ENCODE measurements at places on chromosomes 6 and 20. TPM values are rescaled to one million over a fixed set of nuclear protein-coding genes. Genes with fewer than 3 reads are reported as not detected.

DNA sequence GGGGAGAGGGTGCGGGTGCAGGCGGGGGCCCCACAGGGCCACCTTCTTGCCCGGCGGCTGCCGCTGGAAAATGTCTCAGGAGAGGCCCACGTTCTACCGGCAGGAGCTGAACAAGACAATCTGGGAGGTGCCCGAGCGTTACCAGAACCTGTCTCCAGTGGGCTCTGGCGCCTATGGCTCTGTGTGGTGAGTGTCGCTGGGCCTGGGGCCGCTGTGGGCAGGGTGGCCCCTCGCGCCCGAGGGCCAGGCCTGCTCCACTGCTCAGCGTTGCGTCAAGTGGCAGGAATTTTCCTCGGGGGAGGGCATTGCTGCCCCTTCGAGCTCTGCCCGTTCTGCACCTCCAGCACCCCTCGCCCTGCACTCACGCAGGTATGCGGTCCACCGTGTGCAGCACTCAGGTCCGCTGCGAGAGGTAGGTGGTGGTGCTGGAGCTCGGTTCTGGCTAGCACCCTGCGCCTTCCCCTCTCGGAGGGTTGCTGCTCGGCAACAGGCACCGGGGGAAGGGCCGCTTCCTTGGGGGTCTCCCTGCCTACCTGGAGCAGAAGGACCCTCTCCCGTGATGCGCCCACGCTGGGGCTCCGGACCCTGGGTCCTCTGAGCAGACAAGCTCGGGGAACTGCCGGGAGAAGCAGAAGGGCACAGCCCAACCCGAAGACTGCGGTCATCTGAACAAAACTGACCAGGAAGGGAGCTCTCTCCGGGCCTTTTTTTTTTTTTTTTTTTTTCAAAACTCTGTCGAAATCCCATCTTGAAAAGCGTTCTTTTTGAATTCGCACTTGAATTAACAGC lies 674 bp downstream of the MAPK14 start:
- no peak for DNase-seq

DNA sequence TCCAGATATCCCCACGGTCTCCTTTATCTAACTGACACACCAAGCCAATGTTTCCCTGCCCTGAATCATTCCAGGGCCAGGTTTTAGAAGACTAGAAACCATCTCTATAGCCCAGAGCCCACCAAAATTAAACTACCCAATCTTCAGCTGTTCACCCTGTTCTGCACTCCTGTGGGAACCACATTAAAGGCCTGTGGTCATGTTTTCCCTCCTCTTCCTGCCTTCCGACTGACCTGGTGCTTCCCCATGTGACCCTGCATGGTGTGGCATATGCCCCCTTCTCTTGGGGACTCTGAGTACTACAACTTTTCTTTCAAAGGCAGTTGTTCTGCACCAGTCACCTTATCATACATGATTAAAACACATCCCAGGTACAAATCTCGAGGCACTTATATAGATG lies 155.0 kb downstream of the TMEM200A start:
- DNase-seq: no peak

DNA sequence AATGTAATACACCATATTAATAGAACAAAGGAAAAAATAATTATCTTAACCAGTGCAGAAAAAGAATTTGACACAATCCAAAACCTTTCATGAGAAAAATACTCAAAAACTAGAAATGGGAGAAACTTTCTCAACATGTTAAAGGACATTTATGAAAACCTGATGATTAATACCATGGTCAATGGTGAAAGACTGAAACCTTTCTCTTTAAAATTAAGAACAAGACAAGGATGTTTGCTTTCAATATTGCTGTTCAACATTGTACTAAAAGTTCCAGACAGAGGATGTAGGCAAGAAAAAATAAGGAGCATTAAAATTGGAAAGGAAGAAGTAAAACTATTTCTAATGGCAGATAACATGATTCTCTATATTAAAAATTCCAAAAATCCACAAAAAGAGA lies 981.3 kb upstream of the FLRT3 start:
- no peak for DNase-seq

The CDH26 gene
- polyA plus RNA-seq: 0.85 TPM

DNA sequence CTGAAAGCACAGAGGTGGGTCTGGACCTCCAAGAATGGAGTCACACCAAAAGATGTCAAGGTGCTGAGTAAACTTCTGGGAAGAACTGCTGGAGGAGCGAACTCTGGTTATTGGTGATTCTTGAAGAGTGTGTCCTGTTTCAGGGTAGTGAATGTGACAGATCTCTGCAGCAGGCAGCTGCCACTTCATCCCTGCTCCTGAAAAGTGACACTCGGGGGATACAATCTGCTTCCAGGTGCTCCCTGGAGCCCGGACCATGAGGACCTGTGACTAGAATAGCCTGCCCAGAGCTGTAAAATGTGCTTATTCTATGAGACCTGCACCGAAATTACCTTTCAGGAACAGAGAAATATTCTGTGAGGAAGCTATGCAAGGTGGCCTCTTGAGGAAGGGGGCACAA lies 191.1 kb downstream of the FOXC1 start:
- DNase-seq: no peak

DNA sequence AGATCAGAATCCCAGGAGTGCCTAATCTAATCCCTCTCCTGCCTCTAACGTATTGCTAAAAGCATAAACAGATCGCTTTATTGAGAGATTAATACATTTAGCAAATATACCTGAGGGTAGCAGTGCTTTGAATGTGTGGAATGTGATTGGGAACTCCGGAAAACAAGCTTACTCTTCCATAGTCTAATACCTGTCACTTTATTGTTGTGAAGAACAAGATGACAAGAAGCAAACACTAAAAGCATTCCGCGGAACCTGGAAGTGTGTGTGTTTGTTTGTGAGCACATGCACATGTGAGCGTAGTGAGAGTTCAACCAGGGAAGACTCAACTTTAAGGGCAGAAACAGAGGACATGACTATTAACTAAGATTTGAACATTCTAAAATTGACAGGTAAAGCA lies 265.0 kb upstream of the GJE1 start:
- no peak for DNase-seq

DNA sequence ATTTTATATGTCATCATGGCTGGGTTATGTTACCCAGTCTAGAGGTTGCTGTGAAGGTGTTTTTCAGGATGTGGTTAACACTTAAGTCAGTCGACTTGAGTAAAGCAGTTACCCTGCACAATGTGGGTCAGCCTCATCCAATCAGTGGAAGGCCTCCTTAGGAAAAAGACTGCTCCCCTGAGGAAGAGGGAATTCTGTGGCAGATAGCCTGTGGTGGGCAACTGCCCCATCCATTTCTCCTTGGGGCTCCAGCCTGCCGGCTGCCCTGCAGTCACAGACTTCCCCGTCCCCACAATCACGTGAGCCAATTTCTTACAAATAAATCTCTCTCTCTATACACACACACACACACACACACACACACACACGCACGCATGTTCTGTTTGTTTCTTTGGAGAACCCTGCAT lies 34.5 kb upstream of the MPC1 start:
- no peak for DNase-seq

GRCh38 chr6:170111141-170111664 lies 179.7 kb downstream of the DLL1 start:
- DNase-seq: no peak

The STMN3 gene
- polyA plus RNA-seq: 13.5 TPM

DNA sequence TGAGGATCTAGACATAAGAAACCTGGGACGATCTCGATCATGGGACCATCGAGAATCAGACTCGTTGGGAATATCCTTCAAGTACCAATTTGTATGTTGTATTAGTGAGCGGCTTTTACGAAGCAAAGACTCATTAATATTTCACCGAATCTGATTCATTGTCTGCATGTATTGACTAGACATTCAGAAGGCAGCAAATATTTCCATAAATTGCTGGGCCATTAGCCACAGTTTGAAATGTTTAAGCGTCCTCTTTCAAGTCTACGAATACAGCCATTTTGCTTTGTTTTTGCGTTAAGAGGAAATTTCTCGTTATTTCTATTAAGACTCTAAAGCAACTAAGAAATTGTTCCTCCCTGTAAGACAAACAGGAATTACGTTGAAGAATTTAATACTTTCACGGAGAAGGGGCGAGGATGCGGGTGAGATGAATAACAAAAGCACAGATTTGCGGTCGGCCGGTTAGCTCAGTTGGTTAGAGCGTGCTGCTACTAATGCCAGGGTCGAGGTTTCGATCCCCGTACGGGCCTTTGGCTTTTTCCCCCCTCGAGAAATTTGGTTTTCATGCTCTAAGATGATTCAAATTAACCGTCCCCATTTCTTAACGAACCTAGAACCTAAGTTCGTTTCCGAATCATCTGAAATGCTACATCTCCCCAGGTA lies 18.5 kb downstream of the POM121L2 start:
- no peak for DNase-seq

DNA sequence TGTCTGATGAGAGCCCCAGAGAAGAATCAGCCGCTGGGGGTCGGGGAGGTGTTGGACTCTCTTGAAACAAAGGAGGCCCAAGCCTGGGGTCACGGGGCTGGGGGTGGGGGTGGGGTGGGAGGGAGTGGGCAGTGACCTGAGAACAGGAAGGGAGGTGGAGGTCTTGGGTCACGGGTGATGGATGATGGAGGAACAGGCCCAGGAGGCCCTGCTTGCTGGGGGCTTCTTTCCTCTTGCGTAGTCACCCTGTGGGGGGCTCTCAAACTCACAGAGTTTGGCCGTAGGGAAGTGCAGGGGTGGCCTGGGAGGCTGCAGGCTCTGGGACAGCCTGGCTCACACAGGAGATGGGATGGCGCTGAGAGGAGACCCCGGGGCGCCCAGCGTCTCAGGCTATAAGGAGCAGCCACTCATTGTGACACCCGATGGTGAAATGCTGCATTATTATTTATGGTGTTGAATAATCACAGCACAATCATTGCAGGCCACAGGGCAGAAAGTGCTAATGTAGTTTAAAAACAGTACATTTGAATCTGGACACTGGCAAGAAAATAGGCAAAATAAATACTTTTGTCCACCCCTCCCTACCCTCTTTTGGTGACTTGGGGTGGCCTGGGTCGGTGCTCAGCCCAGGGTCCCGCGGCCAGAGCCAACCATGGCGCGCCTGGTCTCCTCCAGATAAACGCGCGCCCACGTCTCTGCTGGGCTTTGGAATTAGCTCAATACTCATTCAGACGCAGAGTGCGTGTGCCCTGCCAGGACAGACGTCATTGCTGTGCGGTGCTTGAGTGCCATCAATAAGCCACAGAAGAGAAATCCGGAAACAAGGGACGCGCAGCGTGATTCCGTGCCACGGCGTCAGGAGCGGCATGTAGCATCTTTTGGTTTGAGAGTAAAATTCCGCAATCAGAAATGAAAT lies 27.3 kb upstream of the BHLHE23 start:
- DNase-seq: no peak

The PLG gene
- polyA plus RNA-seq: 1.0 TPM

GRCh38 chr6:52548353-52548713 lies 28.5 kb downstream of the TRAM2 start:
- no peak for DNase-seq

- DNase-seq: no peak
Observed at GRCh38 chr6:165181951-165182414, 127.4 kb downstream of the C6orf118 start.

The MLN gene
- not detected for polyA plus RNA-seq

The KIF25 gene
- polyA plus RNA-seq: 0.99 TPM

GRCh38 chr6:122476131-122476530 lies 4.5 kb upstream of the SERINC1 start:
- no peak for DNase-seq

The ZFP64 gene
- 13.4 TPM for polyA plus RNA-seq

The EEF1E1 gene
- polyA plus RNA-seq: 18.2 TPM

- no peak for DNase-seq
Observed at GRCh38 chr20:52668626-52669025, 303.5 kb upstream of the TSHZ2 start.

The XKR7 gene
- polyA plus RNA-seq: 0.05 TPM

DNA sequence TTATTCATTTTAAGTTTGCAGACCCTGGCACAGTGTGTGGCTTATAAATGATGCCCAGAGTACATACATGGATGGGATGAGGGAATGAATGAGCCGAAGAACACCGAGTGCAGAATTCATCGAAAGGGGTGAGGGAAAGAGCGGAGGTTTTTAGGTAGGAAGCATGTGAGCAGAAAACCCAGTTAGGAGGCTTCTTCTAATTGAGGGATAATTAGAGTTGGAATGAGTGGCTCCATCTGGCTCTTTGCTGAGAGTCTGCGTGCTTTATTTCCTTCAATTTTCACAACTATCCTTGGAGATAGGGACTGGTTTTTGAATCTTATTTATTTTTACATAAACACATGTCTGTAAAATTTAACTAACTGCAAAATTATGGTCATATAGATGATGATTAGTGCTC lies 150.7 kb downstream of the DOK5 start:
- DNase-seq: no peak

DNA sequence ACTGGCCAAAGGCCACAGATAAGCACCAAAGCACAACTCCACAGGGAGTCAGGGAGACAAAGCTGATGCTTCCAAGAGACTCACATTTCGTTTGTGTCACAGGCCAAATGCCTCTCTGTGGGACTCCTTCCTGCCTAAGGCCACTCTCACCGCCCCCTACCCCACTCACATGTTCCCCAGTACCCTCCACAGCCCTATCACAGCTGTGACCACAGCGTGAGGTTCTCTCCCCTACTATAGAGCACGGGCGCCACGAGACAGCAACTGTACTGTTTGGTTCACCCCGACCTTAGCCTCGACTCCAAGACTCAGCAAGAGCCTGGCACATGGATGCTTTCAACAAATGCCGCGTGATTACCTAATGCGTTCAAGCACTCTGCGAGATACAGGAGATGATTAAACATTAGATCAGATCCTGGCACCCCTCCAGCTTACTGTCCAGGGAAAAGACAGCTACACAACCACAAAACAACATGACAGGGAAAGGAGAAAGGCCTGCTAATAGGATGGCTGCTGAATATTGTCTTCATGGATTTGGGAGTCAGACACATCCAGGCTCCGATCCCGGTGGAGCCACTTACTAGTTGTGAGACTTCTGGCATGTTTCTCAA lies 105.5 kb downstream of the AGPAT4 start:
- DNase-seq: peak; percentile 26

- DNase-seq: no peak
Observed at GRCh38 chr20:1822564-1823449, 72.4 kb upstream of the SIRPA start.

DNA sequence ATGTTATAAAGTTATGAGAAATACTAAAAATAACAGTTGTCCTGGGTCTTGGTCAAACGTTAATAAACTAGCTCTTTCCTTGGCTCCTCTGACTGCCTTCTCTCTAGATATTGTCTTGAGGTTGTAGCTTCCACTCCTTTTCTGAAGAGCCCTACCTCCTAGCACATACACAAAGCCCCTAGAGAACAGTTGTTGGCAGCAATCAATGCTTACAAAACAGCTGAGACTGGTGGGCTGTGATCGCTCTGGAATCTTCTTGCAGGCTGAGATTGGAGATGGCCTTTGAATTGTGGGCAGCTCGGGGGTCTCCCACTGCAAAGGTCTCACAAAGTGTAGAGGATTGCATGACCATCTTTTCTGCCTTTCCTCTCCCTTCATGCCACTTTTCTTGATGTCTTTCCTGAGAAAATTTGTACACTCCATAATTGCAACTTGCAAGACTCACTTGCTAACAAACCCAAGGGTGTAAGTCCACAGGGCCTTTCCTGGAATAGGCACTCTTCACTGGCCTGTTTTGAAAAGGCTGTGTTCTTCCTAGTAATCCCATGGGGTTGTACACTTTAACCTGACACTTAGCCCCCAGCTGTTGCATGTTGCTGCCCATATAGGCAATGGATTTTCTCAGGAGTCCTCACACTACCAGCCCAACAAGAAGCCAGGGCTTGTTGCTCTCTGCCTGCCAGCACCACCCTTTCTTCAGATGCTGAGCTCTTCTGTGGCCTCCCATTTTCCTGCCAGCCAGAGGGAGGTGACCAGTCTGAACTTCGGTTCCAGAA lies 99.9 kb downstream of the TCP11 start:
- no peak for DNase-seq

- no peak for DNase-seq
Observed at GRCh38 chr20:3970016-3970415, 45.3 kb downstream of the RNF24 start.
